ENCODE measurements at places on chromosomes 7 and 10. TPM values are rescaled to one million over a fixed set of nuclear protein-coding genes. Genes with fewer than 3 reads are reported as not detected.

Gene CPA2
- total RNA-seq: not detected

Gene PSAP
- total RNA-seq: 1,391 TPM

Gene ACBD7
- total RNA-seq: 0.72 TPM

Gene MSMB
- total RNA-seq: not detected

Gene WIPF3
- under 0.01 TPM for total RNA-seq

Gene PNLIP
- not detected for total RNA-seq

Gene ACSM6
- total RNA-seq: not detected

Gene CYP26C1
- total RNA-seq: under 0.01 TPM

Gene ZNF438
- 5.0 TPM for total RNA-seq

Gene TFPI2
- 8.7 TPM for total RNA-seq

Gene MCM10
- total RNA-seq: 2.4 TPM

Gene OR2A7
- 1.1 TPM for total RNA-seq

Gene FXYD4
- not detected for total RNA-seq

Gene EBLN1
- not detected for total RNA-seq

Gene FEZF1
- not detected for total RNA-seq

Gene GNAI1
- total RNA-seq: 42.1 TPM
